ENCODE measurements at places on chromosomes 13 and 19.

- DNase-seq, result no peak
These were observed 58.7 kb downstream of the DPY19L3 start for GRCh38 chr19:32464279-32464678.

DNA sequence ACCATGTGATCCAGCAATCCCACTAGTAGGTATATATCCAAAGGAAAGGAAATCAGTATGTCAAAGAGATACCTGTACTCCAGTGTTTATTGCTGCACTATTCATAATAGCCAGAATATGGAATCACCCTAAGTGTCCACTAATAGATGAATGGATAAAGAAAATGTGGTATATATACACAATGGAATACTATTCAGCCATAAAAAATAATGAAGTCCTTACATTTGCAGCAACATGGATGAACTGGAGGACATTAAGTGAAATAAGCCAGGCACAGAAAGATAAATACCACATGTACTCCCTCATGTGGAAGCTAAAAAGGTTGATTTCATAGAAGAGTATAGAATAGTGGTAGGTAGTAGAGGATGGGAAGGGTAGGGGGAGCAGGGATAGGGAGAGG lies 23.5 kb downstream of the BORA start:
- no peak for DNase-seq

DNA sequence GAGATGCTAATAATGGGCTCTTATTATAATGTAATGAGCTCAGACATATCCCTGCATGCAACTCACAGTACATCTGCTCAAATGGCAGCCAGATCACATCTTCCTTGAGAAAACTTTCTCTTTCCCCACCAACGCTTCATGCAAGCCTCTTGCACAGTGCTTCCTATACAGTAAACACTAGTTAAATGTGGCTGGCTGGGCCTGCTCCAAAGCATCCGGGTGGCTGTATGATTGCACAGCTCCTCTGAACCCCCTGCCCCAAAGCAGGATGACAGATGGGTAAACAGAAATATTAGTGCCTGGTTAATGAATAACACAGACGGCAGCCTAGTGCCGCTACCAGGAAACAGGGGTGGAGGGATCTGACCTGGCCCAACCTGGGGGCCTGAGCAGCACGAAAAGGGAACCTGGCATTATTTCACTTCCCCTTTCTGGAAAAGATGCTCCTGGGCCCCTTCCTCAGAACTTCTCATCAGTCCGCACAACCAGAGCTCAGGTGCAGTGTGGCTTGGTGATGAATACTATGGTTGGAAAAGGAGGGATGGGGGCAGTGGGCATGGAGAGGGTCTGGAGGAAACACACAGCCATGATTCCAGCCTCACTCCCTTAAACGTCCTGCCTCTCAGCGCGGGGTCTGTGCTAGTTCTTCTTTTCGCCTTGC lies 10.8 kb downstream of the FFAR2 start:
- no peak for DNase-seq

DNA sequence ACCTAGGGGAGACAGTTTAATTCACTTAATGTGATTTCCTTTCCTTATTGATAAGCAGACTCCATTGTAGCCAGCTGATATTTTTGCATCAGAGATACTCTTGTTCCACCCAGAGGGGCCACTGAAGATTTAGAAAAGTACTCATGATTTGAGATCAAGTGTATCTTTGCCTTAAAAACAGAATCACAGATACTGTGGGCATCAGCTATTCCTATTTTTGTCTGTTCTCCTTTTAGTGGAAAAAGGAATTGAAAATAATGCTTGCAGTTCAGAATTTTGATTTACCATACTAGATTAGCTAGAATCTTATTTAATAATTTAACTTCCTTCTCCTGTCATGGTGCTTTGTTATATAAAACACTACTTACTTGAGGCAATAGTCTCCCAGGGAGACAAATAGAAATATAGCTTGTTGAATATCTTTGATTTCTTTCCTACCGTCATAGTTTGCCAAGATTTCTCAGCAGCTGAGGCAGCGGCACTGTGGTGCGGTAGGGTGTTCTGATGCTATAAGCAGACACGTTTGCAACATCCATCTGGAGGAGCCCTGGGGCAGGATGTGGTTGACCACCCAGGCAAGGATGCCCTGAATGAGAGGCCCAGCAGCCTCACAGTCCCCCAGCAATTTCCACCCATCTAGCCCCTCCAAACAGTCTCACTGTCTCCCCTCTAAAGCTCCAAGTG lies 47.0 kb upstream of the RAP2A start:
- DNase-seq, result peak; percentile 40

- peak; percentile 73 for DNase-seq
These were observed 823 bp downstream of the TLE5 start for GRCh38 chr19:3061182-3062161.

DNA sequence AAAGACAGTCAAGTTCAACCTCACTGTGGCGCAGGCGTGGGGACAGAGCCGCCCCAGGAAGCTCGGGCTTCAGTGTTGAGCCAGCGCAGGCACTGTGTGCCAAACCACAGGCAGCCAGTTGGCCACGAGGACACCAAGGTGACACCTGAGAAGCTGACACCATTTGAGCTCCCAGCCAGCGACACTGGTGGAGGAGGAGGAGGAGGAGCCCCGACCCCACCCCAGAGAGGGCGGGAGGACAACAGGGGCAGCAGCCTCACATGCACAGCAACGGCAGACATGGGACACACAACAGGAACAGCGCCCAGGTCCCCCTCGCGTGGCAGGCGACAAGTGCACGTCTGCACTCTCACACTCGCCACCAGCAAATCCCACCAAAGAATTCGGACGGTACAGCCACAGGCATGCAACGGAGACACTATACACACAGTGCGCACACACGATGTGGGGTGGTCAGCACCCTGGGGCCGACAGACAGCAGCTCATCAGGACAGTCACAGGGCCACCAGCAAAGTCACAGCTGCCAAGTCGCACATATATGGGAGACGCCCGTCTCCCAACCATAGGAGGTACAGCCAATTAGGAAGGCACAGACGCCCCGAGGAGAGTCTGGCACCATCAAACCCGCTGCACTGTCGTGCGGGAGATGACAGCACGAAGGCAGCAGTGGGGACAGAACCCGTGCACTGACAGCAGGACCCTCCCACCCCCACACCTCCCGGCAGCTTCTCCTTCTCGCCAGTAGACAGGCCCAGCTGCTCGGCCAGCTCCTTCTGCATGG lies 3.4 kb downstream of the EIF3G start:
- no peak for DNase-seq

DNA sequence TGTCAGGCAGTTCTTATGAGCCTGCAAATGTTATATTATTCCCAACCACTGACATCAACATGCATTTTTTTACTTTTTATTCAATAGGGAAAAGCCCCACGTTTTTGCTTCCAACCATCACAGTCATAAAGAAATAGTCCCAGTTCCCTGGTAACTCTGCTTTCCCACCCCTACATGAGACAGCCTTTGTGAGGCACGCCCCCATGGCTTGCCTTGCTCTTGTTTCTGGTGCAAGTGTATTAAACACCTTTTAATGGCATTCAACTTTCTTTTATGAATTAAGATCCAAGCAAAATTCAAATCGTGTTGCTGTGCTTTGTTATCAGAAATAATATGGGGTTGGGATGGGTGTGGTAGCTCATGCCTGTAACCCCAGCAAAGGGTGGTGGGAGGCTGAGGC lies 54.2 kb upstream of the ZNF429 start:
- DNase-seq, result no peak

- DNase-seq, result peak; percentile 60
These were observed 15.4 kb downstream of the CERS4 start for GRCh38 chr19:8224394-8225145.

DNA sequence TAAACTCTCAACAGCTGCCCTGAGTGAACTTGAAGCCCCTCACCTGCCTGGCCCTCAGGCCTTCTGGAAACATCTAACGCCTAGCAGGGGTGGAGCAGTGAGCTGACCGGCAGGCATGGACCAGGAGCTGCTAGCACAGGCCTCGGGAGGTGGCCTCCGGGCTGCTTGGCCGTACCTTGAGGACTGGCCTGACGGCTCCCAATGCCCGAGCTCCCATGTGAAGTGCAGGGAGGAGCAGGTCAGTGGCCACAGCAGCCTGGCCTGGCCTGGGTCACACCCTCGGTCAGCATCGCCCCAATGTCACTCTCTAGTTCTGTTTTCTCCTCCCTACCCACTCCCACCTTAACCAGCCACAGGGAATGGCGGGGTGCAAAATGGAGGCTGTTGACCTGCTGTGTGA lies 19.0 kb downstream of the TSHZ3 start:
- DNase-seq, result no peak

DNA sequence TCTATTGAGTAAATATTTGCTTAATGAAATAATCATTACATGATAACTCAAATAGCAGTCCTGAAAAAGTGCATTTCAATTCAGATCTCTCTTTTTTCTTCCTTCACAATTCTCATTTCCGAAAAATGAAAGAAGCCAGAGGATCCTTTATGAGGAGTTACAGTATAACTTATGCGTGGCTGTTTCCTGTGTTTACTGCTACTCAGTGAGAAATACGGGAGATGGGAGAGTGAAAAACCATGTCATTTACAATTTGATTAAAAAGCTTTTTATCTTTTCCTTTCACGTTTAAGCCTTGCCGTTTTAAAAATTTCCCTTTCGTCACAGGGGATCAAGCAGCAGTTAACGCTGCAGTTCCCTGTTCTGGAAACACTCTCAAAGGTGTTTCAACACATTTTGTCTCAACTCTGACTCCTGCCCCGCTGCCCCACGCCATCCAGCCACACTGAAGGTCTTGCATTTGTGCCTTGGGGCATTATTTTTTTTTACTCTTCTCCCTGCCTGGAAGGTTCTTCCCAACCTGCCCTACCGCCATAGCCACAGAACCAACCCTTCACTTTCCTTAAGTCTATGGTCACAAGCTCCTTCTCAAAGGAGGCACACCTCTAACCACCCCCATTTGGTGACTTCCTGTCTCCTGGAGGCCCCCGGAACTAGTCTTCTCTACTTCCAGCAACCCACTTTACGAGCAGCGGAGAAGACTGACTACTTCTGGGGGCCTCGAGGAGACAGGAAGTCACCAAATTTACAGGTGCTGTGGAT lies 17.0 kb downstream of the KL start:
- DNase-seq, result no peak

All from right cardiac atrium (tissue), 5 donors.